Central memory CD4-positive, alpha-beta T cell (primary cell): ENCODE measurements at places on chromosomes 13 and 19.

GRCh38 chr19:45913874-45914830 is at the start of gene NANOS2:
Gene NANOS2, minus strand, starts transcription at chr19:45914778. Its CDS starts 85 bp downstream, at chr19:45914693.
- DNase-seq = no peak

- DNase-seq = no peak
These were observed 202.4 kb downstream of the RFC3 start for GRCh38 chr13:34020388-34020787.

DNA sequence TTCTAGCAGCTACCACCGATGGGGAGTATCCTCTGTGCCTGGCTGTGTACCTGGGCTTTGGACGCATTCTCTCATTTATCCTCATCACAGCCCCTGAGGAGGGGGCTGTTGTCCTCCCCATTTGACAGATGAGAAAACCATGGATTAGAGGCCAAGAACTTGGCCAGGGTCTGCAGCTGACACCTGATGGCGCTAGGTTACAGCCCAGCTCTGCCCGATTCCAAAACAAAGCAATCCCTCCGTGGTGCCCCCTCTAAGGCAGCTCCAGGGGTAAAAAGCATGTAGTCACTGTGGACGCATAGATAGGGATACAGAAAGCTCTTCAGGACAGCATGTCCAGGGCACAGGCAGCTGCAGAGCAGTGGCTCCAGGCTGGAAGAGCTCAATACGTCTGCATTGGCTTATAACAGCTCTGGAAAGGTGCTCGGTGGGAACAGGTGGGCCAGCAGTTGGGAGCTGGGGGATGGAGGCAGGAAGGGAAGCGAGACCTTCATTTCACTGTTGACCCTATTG is 35.4 kb upstream of the UQCRFS1 start:
- no peak for DNase-seq

DNA sequence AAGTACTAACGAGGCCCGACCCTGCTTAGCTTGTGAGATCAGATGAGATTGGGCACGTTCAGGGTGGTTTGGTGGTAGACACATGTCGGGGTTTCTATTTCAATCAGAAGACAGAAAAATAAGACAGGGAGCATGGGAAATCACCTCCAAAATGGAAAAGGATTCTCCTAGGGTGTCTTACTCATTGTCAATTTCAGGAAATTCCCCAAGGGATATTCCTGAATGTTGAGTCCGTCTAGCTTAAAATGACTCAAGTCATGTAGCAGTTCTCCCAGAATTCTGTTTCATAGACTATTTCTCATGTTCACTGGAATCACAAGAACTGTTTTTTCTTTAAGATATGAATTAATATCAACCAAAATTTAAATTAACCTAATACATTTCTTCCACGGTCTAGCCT is 380.1 kb downstream of the EFNB2 start:
- DNase-seq = no peak

DNA sequence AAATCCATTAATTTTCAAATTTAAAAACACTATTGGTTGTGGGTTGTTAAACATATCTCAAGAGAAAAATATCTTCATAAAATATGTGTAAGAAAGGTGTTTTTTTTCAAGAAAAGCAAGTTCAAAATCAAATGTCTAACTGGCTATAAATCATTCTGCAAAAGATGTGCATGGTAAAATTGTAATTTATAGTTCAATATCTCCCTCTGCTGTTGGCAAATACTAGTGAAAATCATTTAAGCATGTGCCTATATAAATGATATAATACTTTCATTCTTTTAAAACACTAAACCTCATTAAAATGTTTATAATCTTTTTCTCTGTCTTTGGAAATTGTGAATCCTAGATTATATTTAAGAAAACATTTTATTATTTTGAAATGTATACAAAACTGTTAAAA is 17.2 kb upstream of the SLITRK6 start:
- DNase-seq = no peak

DNA sequence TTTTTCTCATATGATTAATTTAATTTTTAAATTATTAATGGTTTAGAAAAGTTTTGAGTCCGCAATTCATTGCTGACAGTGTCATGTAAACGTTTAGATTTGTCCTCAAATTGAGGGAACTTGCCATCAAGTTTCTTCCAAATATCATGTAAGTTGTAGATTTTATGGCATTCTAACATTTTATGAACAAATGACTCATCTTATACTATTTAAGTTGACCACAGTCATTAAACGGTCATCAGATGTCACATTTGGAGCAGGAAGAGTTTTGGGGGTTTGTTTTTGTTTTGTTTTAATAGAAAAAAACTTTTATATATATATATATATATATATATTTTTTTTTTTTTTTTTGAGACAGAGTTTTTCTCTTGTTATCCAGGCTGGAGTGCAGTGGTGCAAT is 4.3 kb downstream of the ZNF114 start:
- DNase-seq = no peak

GRCh38 chr19:47719047-47719859 is 6.0 kb downstream of the EHD2 start:
- no peak for DNase-seq
